ENCODE measurements at places on chromosomes 3 and 15.

DNA sequence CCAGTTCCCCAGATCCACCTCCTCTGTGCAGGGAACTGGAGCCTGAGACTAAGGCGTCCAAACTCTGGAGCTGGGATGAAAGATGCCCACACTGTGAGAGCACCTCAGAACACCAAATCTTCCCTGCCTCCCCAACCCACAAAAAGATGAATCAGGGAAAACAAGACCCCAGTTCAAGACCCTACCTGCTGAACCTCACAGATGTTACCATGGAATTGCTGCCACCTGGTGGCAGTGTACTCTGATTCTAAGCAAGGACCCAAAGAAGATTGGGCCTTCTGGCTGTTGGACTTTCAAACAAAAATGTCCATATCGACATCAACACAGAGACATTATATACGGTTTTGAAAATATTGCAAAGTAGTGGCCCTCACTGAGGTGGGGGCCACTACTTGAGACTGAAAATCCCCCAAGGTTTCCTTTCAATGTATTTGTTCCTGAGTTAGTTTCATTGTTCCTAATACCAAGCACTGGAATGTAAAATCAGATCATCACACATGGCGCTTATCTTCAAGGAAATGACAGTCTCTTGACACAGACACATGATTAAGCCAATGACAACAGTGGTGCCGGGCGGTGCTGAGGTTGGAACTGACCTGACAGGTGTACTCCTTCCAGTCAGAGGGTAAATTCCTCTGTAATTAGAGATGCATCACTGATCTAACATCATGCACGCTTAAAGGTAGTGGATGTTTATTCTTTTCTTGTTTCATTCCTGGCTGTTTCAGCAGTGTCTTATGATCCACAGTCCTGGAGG, 67.6 kb downstream of the SLC6A11 start:
- no peak for DNase-seq

GRCh38 chr3:126003447-126004190, 34.6 kb downstream of the ROPN1B start:
- no peak for DNase-seq

DNA sequence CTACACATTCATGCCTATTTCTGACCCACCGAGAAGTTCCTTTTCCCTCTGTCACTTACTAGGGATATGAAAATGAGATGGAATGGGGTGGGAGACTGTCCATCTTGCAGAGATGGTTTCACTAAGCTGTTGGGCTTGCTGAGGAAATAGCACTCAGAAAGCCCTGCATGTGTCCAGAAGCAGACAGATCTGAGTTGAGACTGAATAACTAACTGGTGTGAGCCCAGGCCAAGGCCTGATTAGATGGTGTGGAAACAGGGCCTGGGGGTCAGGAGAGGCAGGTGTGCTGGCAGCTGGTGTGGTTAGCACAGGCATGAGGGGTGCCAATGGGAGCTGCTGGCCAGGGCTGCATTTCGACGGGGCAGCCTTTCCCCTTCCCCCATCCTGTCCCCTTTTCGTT, 72.1 kb downstream of the CLSTN2 start:
- no peak for DNase-seq

DNA sequence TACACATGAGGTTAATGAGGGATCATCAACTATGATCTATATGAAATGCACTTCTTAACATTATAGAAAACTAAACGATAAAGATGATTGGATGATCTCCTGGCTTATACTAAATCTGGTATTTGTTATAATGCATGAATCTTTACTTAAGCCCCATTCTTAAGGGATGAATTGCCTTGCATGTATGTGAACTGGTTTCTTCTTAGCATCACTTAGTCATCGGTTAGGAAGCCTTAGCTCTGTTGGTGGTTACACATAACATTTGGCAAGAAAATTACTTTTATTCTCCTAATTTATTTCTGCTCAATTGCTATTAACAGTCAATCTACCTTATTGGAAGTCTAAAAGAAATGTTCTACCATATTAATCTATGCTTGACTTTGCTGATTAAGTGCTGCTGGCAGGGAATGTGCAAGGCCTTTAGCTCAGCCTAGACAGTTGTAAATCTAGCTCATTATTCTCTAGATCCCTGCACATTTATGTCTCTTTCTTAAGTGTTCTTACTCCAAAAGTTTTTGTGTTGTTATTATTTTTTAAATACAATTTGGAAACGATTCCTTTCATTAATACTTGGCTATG, 356.0 kb downstream of the ZPLD1 start:
- DNase-seq: no peak

GRCh38 chr3:16130066-16130465, 44.4 kb upstream of the GALNT15 start:
- no peak for DNase-seq

DNA sequence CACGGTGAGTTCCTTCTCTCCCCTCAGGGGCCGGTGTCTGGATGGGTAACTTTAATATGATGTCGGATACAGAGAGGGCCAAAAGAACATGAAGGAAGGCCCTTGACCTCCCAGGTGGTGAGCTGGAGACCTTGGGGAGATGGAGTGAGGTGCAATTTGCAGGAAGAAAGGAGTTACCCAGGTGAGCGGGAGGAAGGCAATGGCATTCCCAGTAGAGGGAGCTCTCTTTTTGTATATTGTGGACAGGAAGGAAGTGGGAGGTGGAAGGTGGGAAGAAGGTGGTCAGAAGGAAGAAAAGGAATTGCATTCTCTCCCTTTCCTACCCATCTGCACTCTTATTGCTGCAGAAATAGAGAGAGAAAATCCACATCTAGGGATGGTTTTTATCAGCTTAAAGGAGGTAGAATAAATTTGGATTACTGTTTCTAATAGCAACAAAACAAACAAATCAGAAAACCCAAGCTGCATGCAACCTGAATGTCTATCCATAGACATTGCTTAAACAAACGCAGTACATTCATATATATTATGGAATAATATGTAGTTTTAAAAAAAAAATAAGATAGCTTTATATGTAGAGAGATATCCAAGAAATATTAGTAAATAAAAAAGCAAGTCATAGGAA, 169.0 kb upstream of the TSC22D2 start:
- DNase-seq: no peak

GRCh38 chr3:141412936-141413354, 44.6 kb downstream of the ZBTB38 start:
- DNase-seq: no peak

DNA sequence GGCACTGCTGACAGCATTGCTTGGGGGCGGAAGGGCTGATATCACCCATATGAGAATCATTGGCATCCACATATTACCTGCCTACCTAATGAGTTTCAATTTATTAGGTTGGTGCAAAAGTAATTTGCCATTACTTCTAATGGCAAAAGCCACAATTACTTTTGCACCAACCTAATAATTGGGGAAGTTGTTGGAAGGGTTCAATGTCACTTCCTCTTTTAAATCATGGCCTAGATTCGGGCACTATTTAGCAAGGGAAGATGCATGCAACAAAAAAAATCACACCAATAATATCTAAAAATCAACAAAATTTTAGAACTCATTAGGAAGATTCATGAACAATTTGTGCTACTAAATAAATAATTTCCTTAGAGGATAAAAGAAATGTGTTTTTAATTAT, 56.0 kb upstream of the AGTR1 start:
- no peak for DNase-seq

GRCh38 chr15:32872621-32873283, 154.9 kb downstream of the GREM1 start:
- no peak for DNase-seq

DNA sequence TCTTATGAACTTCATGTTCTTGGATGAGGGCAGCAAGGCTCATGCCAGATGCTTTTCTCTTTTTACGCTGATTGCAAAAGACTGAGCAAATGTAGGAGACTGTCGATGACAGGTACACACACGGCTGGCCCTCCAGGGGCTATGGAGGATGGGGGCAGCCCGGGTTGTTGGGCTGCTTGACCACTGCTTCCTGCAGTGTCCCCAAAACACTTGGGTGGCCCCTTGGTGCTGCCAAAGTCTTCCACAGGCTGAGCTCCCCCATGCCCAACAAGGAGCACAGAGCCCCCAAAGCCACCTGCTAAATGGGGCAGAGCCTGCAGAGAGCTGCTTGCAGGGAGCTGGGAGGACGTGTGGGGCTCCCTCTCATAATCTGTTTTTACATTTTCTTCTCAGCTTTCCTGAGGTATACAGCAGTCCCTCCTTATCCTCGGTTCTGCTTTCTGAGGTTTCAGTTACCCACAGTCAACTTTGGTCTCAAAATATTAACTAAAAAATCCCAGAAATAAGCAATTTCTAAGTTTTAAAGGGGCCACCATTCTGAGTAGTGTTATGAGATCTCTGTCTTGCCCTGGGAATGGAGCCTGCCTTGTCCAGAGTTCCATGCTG, 7.3 kb downstream of the PRR23E start:
- no peak for DNase-seq

DNA sequence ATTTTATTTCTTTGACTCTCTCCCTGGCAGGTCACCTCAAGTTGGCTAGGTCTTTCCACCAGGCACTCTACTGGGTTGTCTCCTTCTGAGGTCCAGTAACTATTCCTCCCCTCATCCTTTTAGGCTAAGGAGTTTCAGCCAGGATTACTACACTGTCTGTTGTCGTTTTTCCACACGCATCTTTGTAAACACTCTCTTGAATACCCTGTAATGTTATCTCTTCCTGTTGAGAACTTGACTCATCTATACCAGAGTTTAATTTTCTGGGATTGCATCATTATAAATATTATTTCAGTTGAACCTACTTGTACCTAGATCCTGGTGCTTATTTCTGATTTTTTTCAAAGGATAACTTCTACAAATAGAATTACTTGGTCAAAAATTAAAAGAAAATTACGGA, 138.3 kb downstream of the SQOR start:
- DNase-seq: no peak

DNA sequence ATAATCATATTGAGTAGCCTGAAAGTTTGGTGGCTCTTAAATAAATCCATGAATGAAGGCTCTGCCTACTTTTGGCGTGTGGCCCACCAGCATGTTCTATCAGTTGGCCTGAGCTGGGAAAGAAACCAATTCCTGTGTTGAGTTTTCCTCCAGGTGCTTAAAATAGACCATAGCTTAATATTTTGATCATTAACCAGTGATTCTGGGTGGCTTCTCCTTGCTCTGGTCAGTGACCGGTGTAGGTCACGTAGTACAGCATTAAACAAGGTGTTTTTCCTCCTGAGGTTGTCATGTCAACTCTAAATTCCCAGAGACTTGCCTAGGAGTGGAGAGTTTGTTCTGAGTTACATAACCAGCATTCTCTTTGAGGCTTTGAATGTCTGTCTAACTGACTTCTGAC, 1.3 kb downstream of the HHLA2 start:
- DNase-seq: no peak

GRCh38 chr3:168342946-168343850, 247.5 kb upstream of the GOLIM4 start:
- no peak for DNase-seq

GRCh38 chr3:64599651-64600050, 88.1 kb downstream of the ADAMTS9 start:
- DNase-seq: no peak

GRCh38 chr15:82808634-82809041, 790 bp upstream of the WHAMM start:
- no peak for DNase-seq

DNA sequence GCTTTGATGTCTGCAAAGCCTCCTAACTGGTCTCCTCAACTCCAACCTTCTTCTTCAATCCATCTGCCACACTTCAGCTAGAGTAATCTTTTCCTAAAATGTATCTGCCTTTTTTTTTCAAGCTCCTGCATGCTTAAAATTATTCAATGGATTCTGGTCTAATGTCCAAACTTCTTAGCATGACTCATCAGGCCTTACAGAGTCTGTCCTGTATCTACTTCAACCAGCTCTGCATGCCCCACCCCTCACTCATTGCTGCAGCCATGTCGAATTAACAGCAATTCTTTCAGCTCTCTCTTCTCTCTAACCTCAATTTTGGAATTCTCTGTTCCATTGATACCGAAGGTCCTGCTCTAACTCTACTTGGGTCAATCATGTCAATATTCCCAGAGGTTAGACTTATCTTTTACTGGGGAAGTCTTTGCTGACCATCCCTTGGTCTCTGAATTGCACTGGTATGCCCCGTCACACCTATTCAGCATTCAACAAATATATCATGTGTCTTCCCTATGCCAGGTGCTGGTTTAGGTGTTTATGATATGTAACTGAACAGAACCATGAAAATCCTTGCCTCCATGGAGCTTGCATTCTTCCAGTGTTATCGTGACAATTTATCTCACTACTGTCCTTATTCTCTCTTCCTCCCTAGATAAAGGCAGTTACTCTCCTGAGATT, 88.5 kb upstream of the NANOGP8 start:
- DNase-seq: no peak

DNA sequence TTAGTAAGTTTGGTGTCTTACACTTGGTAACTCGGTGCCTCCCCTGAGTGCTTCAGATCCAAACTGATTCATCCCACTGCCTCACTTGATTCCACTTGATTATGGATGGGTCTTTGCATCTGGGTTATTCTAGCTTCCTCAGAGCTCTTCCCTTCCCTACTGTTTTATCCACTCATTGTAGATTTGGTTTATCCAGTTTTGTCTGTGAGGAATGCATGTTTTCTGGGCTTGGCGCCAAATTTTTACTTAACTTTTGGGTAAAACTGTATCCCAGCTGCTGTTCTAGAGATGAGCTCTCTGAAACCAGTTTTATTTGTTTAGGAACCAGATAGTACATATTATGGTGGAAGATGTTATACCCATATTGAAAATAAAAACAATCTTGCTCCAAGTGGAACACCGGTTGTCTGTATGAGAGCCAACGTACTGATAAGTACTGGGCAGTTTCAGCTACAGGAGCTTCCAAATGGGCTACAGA, 20.9 kb downstream of the RAD54L2 start:
- DNase-seq: no peak

DNA sequence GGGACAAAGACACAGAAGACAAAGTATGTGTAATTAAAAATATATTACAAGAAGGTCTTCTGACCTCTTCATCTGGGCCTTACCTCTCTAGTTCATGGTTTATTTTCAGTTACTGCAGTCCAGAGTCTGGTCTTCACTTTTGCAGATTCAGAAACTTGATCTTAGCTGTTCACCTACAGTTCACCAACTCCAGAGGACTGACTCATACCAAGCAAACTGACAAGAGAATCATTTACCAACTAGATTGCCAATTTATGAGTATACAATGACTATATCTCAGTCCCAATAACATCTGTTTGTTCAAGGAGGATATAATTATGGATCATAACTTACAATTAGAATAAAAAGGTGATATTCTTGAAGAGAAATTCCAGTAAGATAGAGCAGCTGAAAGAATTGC, 9.0 kb downstream of the P2RY1 start:
- DNase-seq: no peak
